ENCODE measurements at places on chromosomes 13 and 19.

GRCh38 chr13:110306960-110307766, at the start of the genes COL4A1 and COL4A2:
Gene COL4A1, minus strand, starts transcription at chr13:110307157. Its CDS starts 130 bp downstream, at chr13:110307027.
Gene COL4A2, plus strand, starts transcription at chr13:110307284. Its CDS starts 620 bp downstream, at chr13:110307904.
- DNase-seq, result no peak

DNA sequence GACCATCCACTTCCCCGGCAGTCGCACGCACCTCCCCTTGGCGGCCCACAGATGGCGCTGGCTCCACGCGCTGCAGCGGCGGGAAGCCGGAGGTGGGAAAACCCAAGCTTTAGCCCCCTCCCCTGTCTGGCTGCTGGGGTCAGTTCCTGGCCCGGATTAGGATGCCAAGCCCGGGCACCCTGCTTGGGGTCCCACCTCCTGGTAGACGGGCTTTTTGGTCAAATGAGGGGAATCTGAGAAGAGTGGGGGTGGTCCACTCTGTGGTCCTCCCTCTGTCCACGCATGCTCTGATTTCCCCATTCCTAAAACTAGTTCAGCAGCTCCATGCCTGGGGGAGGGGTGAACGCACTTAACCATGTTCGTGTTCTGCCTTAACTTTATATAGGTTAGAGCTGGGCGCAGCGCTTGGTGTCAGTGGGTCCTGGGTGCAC, 8.1 kb upstream of the ADGRE2 start:
- peak; percentile 1 for DNase-seq

- DNase-seq, result peak; percentile 85
These were observed 5.4 kb downstream of the CCDC61 start for GRCh38 chr19:46000491-46001246.

DNA sequence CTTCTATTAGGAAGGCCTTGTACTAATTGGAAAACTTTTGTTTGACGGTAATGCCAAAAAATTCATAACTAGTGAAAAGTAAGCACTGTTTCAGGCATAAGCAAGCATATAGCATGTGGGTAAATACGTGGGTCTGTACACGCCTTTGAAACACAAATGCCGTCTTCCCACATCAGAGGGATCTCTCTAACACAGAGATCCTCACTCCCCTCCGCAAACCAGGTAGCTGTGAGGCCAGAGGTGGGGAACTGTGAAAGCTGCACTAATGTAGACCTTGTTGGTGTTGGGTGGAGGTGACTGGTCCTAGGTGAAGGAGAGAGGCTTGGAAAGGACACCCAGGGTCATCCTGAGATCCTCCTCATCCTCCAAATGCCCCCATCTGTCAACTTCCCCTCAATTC, 16.0 kb upstream of the POU2F2 start:
- no peak for DNase-seq

DNA sequence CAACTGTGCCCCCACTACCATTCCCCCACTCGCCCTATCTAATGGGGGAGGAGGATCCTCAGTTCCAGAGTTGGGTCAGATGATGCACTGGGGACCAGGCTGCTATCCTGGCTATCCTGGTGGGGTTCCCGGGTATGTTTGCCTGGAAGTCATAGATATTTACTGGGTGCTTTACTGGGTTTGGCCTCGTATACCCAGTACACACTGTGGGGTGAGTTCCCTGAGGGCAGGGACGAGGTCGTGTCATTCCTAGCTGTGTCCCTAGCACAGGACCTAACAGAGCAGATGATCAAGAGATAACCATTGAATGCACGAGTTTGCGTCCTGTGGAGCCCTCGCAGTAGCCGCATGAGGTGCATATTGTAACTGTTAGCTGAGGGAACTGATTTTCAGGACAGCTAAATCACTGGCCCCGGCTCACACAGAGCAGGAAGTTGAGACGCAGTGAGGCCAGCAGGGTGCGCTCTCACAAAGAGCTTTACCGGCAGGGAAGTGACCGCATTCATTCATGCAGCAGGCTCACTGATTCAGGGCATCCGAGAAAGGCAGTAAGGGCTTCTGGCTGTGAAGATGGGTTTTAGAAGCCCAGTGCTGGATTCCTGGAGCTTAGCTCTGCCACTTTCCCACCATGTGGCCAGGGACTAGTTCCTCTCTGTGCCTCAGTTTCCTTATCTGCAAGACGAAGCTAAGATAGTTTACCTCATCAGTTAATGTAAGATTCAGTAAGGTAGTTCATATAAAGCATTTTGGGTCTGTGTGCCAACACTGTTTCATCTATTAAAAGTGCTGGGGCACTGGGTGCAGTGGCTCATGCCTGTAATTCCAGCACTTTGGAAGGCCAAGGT, 6.0 kb downstream of the RUVBL2 start:
- DNase-seq, result peak; percentile 78

DNA sequence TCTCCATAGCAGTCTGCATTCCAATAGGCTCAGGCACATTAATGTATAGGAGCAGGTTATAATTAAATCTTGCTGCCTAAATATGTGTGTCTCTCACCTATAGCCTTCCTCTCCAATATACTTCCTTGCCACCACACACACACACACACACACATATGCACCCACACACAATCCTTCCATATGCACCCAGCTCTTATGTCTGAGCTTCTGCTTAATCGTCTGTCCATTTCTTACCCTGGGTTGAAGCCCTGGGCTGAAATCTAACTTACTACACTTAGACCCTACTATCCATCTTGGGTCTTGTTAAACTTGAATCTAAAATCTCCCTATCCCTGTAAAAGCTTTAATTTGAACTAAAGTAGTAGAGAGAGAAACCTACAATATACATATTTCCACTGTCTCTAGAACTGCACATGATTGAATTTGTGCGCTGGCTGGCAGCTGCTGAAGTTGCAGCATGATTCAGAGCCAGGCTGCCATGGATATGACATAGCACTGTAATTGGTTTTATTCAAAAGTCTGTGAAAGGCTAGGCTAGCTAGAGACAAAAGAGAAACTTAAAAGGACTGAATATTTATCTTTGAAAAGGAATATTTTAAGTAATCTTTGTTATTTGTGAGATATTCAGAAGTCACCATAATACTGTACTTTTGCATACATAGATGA, 25.7 kb upstream of the FREM2 start:
- DNase-seq, result no peak

DNA sequence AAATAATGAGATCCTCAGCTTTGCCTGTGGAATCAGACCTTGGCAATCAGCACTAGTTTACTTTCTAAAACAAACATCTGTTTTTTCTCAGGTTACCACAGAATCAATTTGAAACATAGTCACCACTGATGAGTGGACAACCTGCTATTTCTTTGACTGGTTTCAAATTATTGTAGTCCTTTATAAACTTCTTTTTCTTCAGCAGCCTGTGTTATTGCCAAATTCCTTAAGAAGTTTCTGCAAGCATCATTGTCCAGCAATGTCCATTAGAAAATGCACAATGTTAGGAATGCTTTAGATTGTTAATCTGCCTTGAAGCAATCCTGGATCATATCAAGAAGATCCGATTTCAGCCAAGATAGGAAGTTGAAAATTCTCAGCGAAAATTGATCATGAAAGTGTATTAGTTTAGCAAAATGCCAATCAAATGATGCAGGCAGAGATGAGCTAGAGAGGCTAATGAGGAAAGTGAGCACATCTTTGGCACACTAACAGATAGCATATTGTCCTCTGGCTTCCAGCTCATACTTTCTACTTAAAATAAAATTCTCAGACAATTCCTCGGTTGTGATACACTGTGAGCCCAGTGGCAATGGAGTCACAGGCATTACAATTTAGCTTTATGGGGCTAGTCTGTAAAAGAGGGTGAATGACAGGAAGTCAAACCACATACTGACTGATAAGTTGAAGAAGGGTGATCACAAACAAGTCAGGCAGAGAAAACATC, 270.6 kb downstream of the SLITRK6 start:
- DNase-seq, result no peak

- DNase-seq, result peak; percentile 92
These were observed at the start of the genes MAU2 and SUGP1 for GRCh38 chr19:19320361-19321140. Gene MAU2, plus strand, starts transcription at chr19:19320829. Its CDS starts 31 bp downstream, at chr19:19320860. Gene SUGP1, minus strand, starts transcription at chr19:19320509. Its CDS starts 13 bp downstream, at chr19:19320496.

DNA sequence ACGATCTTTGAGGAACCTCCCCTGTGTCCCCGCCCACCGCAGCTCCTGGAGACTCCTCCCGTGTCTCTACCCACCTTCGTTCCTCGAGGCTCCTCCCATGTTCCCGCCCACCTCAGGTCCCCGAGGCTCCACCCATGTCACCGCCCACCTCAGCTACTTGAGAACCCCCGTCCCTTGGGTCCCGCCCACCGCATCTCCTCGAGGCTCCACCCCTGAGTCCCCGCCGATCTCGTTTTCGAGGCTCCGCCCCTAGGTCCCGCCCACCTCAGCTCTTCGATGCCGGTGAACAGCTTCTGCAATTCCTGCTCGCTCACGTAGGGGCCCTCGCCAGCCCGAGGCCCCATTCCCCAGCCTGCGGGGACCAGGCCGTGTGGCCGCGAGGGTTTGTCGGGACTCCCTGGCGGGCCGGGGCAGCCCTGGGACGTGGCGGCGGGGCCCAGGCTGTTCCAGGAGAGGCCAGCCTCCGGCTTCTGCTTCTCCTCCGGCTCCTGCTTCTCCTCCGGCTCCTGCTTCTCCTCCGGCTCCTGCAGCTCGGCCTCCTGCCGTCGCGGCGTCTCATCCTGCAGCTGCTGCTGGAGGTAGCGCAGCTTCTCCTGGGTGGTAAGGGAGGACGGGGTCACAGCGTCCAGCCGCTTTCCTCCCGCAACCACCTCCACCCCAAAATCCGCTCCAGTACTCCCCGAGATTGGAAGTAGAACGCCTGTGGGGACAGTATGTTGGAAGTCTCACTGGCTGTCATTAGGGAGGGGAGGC, 16.7 kb downstream of the TSKS start:
- peak; percentile 62 for DNase-seq

GRCh38 chr19:6822311-6822670, 49.8 kb downstream of the VAV1 start:
- DNase-seq, result no peak

DNA sequence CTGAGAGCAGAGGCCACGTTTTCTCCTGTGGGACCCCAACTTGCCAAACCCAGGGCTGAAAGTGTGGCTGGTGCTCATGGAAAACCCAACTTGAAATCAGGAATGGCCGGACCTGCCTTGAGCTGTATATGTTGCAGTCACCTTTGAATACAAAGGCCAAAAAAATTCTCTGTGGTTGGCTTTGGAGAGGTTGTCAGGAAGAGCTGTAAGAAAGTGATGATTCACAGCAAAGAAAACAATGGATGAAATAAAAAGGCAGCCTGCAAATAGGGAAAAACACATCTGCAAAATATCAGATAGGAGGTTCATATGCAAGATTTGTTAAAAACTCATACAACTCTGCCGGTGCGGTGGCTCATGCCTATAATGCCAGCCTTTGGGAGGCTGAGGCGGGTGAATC, 715.8 kb downstream of the UQCRFS1 start:
- no peak for DNase-seq

- DNase-seq, result no peak
These were observed 13.7 kb downstream of the MAU2 start for GRCh38 chr19:19334063-19334988.

- DNase-seq, result no peak
These were observed 3.7 kb upstream of the ACP7 start for GRCh38 chr19:39080431-39080830.
